Epithelial cell of umbilical artery (primary cell): ENCODE measurements at places on chromosomes 2 and 18. TPM values are rescaled to one million over a fixed set of nuclear protein-coding genes. Genes with fewer than 3 reads are reported as not detected.

The SLC30A3 gene
- 0.32 TPM in 1 of 2 replicates, not detected in the other for total RNA-seq

The SGPP2 gene
- total RNA-seq = not detected in 2 replicates

The AGXT gene
- not detected in 2 replicates for total RNA-seq

The UPP2 gene
- total RNA-seq = not detected in 2 replicates

The CNRIP1 gene
- total RNA-seq = 43.8 and 48.1 TPM in 2 replicates

The PRSS56 gene
- not detected in 2 replicates for total RNA-seq

The SCN7A gene
- under 0.01 TPM in 1 of 2 replicates, not detected in the other for total RNA-seq

The NCKAP5 gene
- total RNA-seq = 0.32 and 2.9 TPM in 2 replicates

The ASPRV1 gene
- total RNA-seq = 0.32 TPM in 1 of 2 replicates, not detected in the other

The VSNL1 gene
- total RNA-seq = 0.76 TPM in 1 of 2 replicates, not detected in the other

The OLA1 gene
- 104 and 115 TPM in 2 replicates for total RNA-seq

The POLR1A gene
- 10.1 and 31.3 TPM in 2 replicates for total RNA-seq

The STARD6 gene
- not detected in 2 replicates for total RNA-seq

The OSR1 gene
- under 0.01 TPM in 1 of 2 replicates, not detected in the other for total RNA-seq

The SERPINB4 gene
- total RNA-seq = under 0.01 and 0.15 TPM in 2 replicates

The VWA3B gene
- total RNA-seq = not detected in 2 replicates

The ZDBF2 gene
- total RNA-seq = 11.4 and 13.7 TPM in 2 replicates

The GAD1 gene
- total RNA-seq = 0.97 TPM in 1 of 2 replicates, not detected in the other

The SCG2 gene
- total RNA-seq = 0.15 TPM in 1 of 2 replicates, not detected in the other

The POTEE gene
- total RNA-seq = not detected in 2 replicates

The SCTR gene
- total RNA-seq = not detected in 2 replicates

The DSG4 gene
- not detected in 2 replicates for total RNA-seq

The ABCG8 gene
- not detected in 2 replicates for total RNA-seq

The NEU2 gene
- total RNA-seq = not detected in 2 replicates

The SFTPB gene
- total RNA-seq = not detected in 2 replicates

The CRYBA2 gene
- not detected in 2 replicates for total RNA-seq

The CD302 gene
- total RNA-seq = 4.5 and 5.5 TPM in 2 replicates
